MG63 (cell line): ENCODE measurements at places on chromosomes 4 and X. TPM values are rescaled to one million over a fixed set of nuclear protein-coding genes. Genes with fewer than 3 reads are reported as not detected.

DNA sequence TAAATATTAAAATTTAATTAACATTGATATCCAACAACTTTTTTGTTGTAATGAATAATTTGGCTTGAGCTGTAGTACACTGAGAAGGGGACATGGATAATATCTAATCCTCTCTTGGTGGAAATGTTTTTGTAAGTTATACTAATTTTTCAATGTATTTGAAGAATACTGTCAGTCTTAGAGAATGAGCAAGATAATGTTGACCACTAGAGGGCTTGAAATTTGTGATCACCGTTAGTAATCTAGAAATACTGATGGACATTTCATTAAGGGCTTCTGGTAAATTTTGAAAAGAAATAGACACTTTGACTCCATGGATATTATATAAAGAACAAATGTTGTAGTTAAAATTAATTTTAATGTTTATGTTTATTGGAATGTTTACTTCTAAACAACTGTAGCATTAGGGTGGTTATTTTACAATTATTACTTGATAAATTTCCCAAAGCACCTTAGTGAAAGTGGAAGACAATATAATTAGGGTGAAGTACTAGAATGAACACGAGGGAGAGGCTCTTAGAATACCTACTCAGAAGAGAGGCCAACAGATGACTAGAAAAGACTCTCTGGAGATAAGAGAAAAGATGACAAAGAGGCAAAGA lies 20.0 kb upstream of the CAMK2D start:
- DNase-seq = no peak

DNA sequence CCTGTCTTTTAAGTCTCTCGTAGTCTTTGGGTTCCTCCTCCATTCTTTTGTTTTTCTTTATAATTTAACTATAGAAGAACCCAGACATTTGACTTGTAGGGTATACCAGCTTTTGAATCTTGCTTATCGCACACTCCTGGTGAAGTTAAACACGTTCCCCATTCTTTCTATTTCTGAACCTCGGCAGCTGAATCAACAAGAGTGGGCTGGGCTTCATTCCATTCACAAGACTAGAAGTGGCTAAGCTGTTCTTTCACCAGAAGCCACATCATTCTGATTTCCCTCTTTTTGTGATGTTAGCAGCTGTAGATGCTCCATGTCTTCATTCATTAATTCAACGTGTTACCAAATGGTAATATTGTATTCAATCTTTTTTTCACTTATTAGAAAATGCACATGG lies 167.9 kb downstream of the CORIN start:
- no peak for DNase-seq

DNA sequence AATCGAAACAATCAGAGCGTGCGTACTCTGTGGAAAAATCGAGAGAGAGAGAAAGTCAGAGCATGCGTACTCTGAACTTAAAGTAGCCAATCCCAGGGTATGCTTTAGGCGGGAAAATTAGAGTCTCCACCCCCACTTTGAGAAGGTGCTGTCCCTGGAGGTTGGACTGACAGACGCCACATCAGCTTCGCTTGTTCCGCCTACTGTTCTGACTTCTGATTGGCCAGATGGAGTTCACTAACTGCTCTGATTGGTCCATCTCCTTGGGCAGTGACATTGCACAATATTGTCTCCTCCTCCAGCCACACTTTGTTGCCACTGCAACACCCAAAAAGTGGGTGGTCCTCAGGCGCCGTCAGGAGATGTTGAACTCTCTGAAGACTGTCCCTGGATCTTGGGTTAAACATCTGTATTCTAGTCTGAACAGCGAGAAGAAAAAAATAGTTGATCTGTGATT lies at the start of gene SSX5:
Gene SSX5 (minus strand): TSS at position 51 of the 457 bp plus-strand sequence. CDS start 1,437 bp downstream, outside the sequence.
- no peak for DNase-seq

DNA sequence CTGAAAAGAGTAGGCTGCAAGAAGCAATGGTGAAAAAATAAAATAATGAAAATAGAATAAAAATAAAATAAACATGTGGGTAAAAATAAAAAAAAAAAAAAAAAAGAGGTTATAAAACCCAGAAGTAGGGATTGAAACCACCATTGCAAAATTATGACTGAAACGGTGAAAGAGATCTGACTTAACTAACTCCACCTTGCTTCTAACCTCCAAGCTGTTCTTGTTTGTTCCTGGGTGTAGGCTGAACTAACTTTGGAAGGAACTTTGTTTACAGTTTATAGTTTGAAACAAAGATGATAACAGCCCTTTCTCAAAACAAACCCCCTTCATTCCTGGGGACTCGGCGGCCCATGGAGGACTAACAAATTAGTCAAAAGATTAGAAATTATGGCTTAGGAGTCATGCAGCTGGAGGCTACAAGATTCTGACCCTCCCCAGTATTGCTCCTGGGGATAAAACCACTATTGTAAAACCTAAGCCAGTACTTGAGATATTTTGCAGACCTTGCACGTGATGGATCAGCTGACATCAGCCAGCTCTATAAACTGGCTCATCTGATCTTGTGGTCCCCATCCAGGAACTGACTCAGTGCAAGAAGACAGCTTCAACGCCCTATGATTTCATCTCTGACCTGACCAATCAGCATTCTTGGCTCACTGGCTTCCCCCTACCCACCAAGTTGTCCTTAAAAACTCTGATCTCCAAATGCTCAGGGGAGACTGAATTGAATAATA lies 30.4 kb downstream of the DDX60L start:
- peak; percentile 15 for DNase-seq

GRCh38 chr4:11079171-11079570 lies 349.5 kb downstream of the HS3ST1 start:
- no peak for DNase-seq

The DGKK gene
- not detected in 2 replicates for total RNA-seq

The CLNK gene
- not detected in 2 replicates for total RNA-seq
